ENCODE measurements at places on chromosomes 4 and X.

DNA sequence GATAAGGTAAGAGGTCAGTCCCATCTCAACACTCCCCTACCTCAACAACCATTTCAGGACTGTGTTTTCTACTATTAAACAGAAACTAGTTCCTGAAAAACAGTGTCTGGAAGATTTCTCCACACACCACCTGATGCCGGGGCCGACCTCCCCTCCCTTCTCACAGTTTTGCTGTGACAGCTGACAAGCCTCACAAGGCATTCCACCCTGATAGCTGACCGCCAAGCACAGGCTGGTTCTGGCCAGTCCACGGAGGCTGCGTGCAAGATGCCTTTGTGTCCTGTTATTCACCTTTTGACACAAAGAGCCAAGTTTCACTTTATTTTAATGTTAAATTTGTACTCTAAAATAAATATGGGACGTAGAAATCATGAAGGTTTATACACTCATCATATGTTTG, 758.6 kb downstream of the PDHA2 start:
- DNase-seq: no peak

DNA sequence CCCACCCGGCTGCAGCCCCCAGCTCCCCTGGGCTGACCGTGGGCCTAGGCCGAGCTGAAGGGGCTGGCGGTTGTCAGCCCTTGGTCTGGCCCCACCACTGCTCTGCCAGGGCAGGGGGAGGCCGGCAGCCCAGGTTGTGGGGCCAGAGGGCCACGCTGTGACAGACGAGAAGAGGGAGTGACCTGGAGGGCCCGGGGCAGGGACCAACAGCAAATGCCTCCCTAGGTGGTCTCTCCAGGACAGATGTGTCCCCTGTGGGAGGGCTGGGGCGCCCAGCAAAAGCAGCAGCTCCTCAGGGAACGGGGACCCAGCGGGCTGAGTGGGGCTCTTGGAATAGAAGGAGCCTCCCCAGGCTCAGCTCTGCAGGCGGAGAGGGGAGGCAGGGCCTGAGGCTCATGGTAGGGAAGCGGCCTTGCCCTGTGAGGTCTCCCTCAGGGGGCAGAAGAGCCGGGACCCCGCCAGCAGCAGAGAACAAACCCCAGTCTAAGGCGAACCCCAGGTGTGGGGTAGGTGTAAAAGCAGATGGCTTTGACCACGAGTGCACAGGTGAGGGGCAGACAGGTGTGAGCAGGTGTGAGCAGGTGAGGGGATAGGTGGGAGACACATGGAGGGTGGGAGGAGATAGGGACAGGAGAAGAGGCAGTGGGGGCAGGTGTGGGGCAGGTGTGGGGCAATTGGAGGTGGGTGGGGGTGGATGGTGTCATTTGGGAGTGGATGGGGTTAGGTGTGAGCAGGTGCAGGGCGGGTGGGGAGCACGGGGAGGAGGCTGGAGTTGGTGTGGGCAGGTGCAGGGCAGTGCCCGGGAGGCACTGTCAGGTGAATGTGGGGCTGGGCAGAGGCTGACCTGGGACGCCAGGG, 34.1 kb upstream of the SPON2 start:
- no peak for DNase-seq

DNA sequence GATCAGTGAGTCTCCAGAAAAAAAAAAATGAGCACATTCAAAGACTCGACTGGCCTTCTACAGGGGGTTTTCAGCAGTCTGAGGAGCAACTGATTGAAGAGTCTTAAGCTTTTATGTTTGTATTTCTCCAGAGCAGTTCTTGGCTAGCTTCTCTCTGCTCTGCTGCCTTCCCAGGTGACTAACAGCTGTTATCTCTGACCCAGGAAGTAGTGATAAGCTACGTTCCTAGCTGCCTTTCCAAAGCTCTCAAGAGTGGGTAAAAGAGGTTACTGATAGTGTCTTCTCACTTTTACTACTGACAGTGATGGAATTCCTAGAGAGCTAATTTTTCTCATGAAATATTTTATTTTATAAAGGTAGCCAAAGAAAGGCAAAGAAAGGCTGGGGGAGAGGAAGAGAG, 66.6 kb downstream of the ENOX2 start:
- no peak for DNase-seq

- DNase-seq: no peak
These were observed 36.0 kb downstream of the ARHGAP6 start for GRCh38 chrX:11629593-11630211.

- no peak for DNase-seq
These were observed 141.9 kb upstream of the STK26 start for GRCh38 chrX:131881194-131881593.

DNA sequence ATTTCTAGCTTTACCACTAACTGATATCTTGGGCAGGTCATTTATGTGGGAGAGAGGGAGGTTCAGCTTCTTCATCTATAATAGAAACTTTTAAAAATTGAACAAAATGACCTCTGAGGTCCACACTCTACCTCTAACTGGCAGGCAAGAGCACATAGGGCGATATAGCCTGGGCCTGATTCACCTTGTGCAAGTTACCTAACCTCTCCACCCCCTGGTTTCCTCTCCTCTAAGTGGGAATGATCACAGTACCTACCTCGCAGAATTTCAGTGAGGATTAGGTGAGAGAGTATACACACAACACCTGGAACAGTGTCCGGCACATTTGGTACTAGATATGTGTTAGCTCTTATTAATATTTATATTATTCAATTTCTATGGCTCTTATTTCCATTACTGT, 15.5 kb downstream of the KLB start:
- DNase-seq: no peak
